Effector memory CD8-positive, alpha-beta T cell (primary cell): ENCODE measurements at places on chromosomes 11 and 22.
A peak's percentile ranks its signal among the peaks of the same experiment; 100 is the strongest.

GRCh38 chr11:93741882-93742226 lies 382 bp downstream of the C11orf54 start:
- H3K4me3 ChIP-seq: peak overlapping the region; percentile 96
- peaks cover 58% of the 10 kb centered on the region for H3K36me3 ChIP-seq
- H3K27ac ChIP-seq: peak overlapping the region; percentile 98
- H3K27me3 ChIP-seq: no peaks in the 10 kb centered on the region
- DNase-seq: no peak

DNA sequence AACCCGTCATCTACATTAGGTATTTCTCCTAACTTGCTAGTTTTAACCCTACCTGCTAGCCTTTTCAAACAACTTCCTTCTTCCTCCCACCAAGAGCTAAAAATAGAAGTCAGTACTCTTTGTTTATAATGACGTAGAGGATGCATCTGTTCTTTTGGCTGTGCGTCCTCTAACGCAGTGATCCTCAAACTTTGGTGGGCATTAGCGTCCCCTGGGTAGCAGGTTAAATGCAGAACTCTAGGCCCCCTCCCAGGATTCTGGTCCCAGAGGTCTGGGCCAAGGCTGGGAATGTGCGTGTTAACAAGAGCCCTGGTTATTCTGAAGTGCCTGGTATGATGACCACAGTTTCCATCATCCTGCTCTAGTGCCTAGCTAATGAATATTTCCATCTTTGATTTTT lies 67.6 kb downstream of the BARX2 start:
- no peaks in the 10 kb centered on the region for H3K4me1 ChIP-seq
- peaks cover 7% of the 10 kb centered on the region for H3K27me3 ChIP-seq
- DNase-seq: no peak
- no peak overlapping the region for H3K27ac ChIP-seq

DNA sequence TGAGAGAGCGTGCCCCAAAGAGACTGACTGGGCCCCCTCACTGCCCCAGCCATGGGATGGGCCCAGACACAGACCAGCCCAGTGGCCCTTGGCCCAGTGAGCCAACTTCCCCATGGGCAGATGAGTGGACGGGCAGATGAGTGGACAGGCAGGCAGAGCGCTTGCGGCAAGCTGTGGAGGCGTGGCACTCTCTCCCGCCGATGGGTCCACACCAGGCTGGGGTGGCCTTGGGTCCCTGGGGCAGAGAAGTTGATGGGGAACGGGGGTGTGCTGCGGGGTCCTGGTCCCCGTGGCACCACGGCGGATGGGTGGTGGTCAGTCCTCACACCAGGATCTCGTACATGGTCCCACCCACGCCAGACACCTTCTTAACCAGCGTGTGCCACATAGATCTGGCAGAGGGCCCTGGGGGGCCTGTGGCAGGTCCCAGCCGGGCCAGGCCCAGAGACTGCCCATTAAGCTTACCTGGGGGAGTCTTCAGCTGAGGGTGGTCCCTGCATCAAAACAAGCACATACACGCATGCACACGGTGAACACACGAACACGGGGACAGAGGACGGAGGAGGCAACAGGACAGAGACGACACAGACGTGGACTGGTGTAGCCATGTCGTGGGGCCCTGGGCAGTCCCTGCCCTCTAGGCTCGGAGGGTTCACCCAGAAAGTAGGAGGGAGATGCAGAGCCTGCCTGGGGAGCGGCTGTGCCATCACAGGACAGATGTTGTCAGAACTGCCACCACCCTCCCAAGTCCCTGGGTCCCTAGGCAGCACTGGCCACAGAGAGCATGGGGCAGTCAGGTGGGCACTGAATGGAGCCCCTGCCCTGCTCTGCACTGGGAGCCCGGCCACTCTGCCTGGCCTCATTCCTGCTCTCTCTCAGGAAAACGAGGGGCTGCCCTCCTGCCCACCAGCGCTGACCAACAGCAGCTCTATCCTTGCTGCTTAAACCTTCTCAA lies 182.2 kb downstream of the IGLL1 start:
- H3K4me1 ChIP-seq: no peaks in the 10 kb centered on the region
- DNase-seq: no peak
- no peaks in the 10 kb centered on the region for H3K36me3 ChIP-seq
- no peak overlapping the region for H3K4me3 ChIP-seq
- H3K27me3 ChIP-seq: no peaks in the 10 kb centered on the region
- H3K27ac ChIP-seq: no peak overlapping the region

- no peak overlapping the region for H3K4me3 ChIP-seq
- no peaks in the 10 kb centered on the region for H3K36me3 ChIP-seq
- no peak for DNase-seq
- H3K27me3 ChIP-seq: peaks cover 8% of the 10 kb centered on the region
- no peaks in the 10 kb centered on the region for H3K4me1 ChIP-seq
Observed at GRCh38 chr22:49462795-49463194, 364.9 kb downstream of the BRD1 start.

- peaks cover 75% of the 10 kb centered on the region for H3K36me3 ChIP-seq
- H3K4me1 ChIP-seq: peaks cover 83% of the 10 kb centered on the region
- no peaks in the 10 kb centered on the region for H3K27me3 ChIP-seq
Observed at GRCh38 chr11:117087446-117087845, 10.8 kb downstream of the SIK3 start.
